ENCODE measurements at places on chromosomes 4 and X. TPM values are rescaled to one million over a fixed set of nuclear protein-coding genes. Genes with fewer than 3 reads are reported as not detected.

GRCh38 chrX:130414800-130415199 is 13.0 kb downstream of the RBMX2 start:
- DNase-seq: no peak

BDH2 gene
- 39.9 TPM for polyA plus RNA-seq

- DNase-seq: no peak
Observed at GRCh38 chr4:74397748-74398426, 32.9 kb downstream of the EREG start.

- DNase-seq: peak; percentile 11
Observed at GRCh38 chr4:40749717-40750460, at the start of gene NSUN7. TSS of gene NSUN7 (plus strand) at chr4:40749955. CDS start at chr4:40750694, 739 bp downstream.

GPRIN3 gene
- polyA plus RNA-seq: 3.3 TPM

DNA sequence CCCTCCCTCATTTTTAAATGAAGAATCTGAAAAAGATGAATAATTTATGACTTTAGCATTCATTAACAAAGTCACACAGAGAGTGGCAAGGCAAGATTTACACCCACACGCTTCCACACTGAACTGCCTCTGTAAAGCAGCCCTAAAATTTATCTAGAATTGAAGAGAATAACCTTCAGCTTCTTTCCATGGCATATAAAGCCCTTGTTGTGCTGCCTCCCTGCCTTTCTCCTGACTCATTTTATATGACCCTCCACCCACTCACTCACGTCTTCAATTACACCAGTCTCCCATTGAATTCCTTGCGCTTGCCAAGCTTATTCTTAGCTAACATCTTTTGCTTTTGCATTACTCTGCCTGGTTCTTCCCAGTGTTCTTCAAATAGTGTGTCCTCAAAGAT is 2649.3 kb downstream of the PCDH7 start:
- DNase-seq: no peak

- DNase-seq: no peak
Observed at GRCh38 chr4:153512162-153512852, 46.1 kb downstream of the TMEM131L start.

CLCN4 gene
- polyA plus RNA-seq: 15.1 TPM

DNA sequence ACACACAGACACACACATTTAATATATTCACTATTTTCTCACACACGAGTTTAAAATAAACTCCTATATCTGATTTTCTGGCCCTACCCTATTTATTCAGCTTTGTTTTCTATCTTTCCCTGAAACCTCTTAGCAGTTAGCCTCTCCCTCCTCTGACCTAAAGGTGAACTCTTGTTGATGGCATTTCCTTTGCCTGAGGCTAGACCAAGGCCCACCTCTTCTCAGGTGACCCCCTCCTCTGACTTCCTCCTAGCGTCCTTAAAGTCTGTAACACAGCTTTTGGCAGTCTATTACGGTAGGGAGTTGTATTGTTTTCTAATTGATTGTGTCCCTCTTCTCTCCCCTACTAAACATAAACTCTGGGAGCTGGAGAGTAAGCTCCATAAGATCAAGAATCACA is 1.7 kb upstream of the SRPX2 start:
- DNase-seq: no peak

UGT8 gene
- polyA plus RNA-seq: 0.54 TPM

DNA sequence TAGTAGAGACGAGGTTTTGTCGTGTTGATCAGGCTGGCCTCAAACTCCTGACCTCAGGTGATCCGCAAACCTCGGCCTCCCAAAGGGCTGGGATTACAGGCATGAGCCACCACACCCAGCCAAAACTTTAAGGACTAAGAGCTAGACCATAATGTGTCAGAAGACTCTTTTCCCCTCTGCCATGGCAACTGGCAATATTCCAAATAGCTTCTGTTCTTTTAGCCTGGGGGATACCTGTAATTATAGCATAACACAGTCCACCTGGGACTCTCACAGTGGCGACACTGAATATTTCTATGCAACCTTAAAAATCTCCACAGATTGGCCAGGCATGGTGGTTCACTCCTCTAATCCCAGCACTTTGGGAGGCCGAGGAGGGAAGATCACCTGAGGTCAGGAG is 45.5 kb upstream of the RBM47 start:
- DNase-seq: no peak

GAGE12F gene
- polyA plus RNA-seq: not detected

DNA sequence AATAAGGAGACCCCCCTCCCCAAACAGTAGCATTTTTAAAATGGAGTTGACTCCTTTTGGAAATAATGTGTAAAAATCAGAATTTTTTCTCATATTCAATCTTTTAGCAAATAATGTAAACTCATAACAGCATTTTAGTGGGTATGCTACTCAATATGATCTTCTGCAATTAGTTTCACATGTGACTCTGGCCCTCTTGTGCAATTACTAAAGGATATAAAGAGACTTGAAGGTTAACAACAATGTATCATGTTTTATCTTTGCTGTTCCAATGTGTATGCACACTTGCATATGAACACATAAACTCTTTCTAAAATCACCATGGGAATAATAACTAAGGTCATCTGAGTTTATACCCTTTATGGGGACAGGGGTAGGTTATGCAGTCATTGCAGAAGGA is 39.9 kb upstream of the RXFP1 start:
- no peak for DNase-seq

DNA sequence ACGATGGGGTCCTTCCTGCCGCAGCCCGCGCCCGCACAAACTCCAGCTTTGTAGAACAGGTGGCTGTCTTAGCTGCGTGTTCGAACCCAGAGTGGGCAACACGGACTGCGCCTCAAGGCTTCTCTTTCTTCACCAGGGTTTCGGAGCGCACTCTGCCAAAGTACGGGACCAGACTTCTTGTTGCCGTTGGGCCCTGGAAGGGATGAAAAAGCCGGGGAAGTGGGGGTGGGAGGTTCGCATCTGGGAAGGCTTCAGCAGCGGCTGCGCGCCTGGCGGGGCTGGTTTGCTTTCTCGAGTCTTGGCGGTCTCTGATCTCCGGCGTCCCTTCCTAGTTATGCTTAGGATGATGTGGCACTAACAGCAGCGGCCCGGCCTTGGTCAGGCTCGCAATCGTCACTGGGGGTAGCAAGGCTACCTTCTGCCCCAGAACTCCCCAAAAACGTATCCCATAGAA is 673 bp downstream of the PARM1 start:
- no peak for DNase-seq

- DNase-seq: no peak
Observed at GRCh38 chr4:38344929-38345328, 319.1 kb upstream of the KLF3 start.
